ENCODE measurements at places on chromosomes 16 and 17.

DNA sequence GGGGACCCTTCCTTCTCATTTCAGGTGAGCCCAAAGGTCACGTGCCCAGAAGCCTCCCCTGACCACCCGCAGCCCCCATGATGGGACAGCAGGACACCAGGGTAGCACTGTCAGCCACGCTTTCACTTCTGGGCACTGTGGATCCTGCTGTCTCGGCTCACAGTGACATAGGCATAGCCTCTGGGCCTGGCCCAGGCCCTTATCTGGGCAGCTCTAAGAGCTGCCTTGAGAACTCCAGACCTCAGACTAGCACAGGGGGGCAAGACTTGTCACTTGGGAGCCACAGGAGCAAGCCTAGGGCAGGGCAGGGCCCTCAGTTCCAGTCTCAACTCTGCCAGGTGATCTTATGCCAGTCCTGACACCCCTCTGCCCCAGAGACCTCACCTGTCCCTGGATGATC, 4.7 kb downstream of the NATD1 start:
- no peak for DNase-seq

GRCh38 chr17:55383771-55384642, 37.6 kb downstream of the MMD start:
- DNase-seq, result no peak

- DNase-seq, result peak; percentile 5
These were observed 45.4 kb downstream of the LAT start for GRCh38 chr16:29030086-29030840.

- DNase-seq, result no peak
These were observed 6.0 kb downstream of the LYRM1 start for GRCh38 chr16:20906341-20907255.

DNA sequence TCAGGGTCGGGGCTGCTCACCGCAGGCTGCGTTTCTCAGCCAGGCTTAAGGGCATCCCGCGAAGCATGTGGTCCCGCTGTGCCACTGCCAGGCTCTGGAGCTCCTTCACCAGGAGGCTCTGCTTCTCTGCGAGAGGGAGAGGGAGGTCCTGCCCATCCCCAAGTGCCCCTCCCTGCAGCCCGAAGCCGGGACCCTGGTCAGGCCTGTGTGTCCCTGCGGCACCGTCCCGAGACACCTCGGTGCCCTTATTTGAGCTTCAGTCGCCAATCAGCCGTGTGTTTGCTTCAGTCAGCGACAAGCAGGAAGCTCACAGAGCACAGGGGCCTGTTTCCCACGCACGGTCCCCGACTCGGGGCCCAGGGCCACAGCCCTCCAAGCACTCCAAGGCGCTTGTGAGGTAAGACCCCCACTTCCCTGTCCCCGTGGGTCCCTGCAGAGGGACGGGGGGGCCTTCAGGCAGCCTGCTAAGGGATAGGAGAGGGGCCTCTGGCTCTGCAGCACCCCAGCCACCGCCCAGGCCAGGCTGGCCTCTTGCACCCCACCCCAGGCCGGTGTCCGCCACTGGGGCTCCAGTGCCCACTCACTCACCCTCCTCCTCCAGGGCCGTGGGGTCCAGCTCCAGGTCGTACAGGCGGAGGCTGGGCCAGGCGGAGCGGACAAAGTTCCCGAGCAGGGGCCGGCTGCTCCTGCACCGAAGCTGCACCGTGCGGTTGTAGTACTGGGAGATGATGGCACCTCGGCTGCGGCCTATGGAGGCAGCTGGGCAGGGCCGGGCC, 3.2 kb downstream of the TMC6 start:
- DNase-seq, result no peak

DNA sequence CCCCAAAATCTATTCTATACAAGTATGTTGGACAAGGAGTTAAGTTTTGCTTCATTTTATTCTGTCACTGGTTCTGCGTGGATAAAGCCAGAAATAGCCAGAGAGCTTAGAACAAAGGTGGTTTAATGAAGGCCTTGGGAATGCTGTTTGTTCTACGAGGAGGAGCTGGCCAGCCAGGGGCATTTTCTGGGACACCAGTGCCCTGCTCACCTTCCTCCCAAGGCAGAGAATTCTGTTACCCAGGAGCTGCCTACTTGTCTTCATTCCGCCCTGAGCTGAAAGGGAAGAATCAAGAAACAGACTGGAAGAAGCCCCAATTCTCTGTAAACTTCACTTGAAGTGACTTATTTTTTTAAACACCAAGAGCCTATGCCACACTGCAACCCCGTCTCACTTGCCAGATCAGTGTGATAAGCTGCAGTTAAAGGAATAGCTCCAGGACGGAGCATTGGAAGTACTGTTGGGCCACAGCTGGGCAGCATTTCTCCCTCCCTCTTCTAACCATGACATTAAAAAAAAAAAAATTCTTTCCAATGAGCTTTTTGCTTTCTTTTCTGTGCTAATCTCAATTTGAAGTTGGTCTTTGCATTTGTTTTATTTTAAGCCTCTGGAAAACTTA, 149.8 kb upstream of the DYNLRB2 start:
- no peak for DNase-seq

- no peak for DNase-seq
These were observed 32.6 kb downstream of the PLXDC1 start for GRCh38 chr17:39118674-39119419.

GRCh38 chr17:45296003-45296832, 20.6 kb downstream of the MAP3K14 start:
- no peak for DNase-seq

GRCh38 chr16:11735787-11736186, 6.9 kb downstream of the TXNDC11 start:
- DNase-seq, result no peak

GRCh38 chr16:11118479-11118878, 137.5 kb downstream of the SOCS1 start:
- DNase-seq, result no peak

- DNase-seq, result peak; percentile 78
These were observed 42.0 kb upstream of the TMC5 start for GRCh38 chr16:19375561-19376158.

- no peak for DNase-seq
These were observed 188.7 kb downstream of the MAF start for GRCh38 chr16:79411805-79412204.

GRCh38 chr16:30046178-30046577, 15.1 kb upstream of the TLCD3B start:
- DNase-seq, result no peak

- DNase-seq, result no peak
These were observed 348.7 kb upstream of the TNRC6C start for GRCh38 chr17:77609553-77610517.

DNA sequence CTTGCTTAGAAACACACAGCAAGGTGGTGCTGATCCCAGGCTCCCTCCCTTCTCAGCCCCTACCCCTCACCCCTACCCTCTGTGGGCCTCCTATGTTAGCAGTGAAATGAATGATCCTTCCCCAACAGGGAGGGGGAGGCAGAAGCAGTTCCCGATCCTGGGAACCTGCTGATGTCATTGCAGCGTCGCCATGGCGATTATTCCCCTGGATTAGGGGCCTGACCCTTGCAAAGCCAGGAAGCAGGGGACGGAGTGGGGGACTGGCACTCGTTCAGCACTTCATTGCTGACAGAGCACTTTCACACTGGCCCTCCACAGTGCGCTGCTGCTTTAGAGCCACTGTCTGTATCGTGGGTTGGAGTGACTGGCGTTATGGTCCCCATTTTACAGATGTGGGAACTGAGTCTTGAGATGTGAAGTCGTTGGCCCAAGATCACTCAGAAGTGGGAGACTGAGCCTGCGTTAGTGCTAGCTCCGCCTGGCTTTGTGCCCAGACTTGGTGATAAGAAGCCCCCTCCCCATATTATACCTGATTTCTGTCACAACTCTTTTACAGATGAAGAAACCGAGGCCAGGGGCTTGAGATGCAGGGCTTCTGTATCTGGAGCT, 26.6 kb downstream of the LASP1 start:
- peak; percentile 58 for DNase-seq

DNA sequence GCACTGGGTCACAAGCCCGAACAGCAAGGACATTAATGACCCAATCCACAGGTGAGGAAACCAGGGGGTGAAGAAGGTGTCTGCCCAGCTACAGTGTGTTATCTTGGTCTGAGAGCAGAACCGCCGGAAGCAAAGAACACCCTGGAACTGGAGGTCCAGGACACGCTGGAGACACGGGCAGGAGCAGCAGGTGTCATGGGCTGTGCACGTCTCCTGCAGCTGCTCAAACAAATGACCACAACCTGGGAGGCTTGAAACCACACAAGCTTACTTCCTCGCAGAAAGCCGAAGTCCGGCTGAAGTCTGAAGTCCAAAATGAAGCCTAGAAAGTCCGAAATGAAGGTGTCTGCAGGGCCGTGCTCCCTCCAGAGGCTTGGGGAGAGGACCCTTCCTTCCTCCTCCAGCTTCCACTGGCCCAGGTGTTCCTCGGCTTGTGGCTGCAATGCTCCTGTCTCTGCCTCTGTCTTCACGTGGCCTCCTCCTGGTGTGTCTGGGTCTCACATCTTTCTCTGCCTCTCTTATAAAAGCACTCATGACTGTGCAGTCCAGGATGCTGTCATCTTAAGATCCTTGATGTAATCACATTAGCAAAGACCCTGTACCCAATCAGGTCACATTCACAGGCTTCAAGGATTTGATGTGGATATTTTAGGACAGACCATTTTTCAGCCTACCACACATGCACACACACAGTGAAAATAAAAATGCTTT, 351.2 kb downstream of the C16orf95 start:
- DNase-seq, result peak; percentile 20

- DNase-seq, result no peak
These were observed 20.5 kb downstream of the ST3GAL2 start for GRCh38 chr16:70418274-70418992.

DNA sequence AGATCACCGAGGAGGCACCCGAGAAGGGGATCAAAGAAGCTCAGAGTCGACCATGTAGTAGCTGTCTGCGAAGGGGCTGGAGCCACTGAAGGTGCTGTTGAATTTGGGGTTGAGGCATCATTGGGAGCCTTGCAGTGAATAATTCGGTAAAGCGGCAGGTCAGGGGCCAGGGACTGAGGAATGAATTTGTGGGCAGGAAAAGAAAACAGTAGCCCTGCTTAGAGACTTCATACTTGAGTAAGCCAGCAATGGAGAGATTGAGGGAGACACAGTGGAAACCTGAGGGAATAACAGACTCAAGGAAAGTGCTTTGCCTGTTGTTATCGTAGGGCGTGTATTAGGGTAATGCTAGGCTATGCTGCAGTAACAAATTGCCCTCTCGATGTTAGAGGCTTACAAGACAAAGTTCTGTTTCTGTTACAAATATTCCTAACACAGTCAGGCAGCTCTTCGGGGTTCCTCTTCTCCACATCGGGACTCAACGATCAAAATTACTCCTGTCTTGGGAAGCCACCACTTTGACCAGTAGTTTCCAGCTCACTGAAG, 13.4 kb upstream of the HERPUD1 start:
- DNase-seq, result no peak

DNA sequence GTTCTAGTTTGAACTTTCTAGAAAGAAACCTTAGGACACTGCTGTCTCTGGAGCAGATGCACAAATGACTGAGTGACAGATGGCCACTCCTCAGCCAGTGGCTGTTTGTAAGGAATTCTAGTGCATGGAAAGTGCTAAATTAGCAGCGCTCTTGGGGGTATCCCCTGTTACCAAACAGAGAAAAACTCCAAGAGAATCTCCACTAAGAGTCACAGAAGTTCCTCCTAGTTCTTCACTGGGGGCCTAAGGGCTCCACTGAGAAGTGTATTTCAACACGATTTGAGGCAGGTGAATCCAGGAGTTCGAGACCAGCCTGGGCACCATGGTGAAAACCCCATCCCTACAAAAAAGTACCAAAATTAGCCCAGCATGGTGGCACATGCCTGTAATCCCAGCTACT, 18.1 kb upstream of the IRF8 start:
- DNase-seq, result no peak

DNA sequence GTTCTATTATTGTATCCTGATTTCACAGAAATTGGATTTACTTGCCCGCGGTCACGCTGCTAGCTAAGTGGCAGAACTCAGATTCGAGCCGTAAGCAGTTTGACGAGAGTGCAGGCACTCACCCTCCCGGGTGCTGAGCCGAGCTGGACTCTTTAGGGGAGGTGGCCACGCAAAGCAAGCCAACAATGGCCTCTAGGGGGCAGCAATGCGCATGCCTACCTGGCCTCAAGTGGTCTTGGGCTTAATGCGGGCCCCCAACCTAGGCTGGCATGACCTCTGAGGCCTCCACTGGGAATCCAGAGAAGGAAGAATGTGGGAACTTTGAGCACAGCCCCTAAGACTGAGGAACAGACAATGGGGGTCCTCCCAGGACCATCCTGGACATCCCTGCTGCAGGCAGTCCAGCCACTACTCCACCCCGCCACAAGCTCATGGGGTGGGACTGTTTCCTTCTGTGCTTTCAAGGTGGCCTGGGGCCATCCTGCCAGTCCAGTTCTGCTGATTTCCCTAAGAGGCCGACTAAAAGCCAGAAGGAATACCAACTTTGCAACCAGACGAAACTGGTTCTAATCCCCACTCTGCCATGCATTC, 276.5 kb downstream of the XYLT1 start:
- DNase-seq, result peak; percentile 72

- peak; percentile 80 for DNase-seq
These were observed at the start of gene TLCD2 for GRCh38 chr17:1709971-1710806. Gene TLCD2, minus strand, starts transcription at chr17:1710377. Its CDS starts 135 bp downstream, at chr17:1710242.

GRCh38 chr16:30782486-30783279, 4.3 kb downstream of the ZNF629 start:
- no peak for DNase-seq

DNA sequence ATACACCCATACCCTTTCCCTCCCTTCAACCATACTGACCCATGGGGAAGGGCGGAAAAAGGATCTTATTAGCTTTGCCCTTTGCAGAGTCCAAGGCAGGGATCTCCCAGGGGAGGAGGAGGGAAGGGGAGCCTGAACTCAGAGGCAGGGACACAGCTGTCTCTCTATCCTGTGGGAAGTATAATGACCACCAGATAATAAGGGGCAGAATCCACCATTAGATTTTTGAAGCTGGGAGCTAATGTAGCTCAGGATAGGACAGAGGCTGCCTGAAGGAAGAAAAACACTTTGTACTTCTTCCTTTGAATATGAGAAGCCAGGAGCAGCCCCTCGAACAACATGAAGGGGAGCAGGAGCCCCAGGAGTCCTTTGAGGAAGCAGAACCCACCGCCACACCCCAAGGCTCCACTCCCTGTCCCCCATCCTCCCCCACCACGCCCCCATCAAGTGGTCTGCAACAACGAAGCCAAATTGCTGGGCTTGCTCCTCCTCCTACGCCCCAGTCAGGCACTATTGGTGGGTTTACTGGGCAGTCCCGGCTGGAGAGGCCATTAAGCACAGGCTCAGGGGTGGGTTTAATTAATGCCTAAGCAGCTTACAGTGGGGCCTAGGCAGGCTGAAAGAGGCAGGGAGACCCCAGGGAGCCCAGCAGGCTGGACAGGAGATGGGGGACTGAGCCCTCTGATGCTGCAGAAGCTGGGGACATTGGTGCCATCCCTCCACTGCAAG, 5.3 kb downstream of the MPP2 start:
- DNase-seq, result peak; percentile 96
